Left renal pelvis (tissue), 4 donors: ENCODE measurements at places on chromosomes 6 and 20. TPM values are rescaled to one million over a fixed set of nuclear protein-coding genes. Genes with fewer than 3 reads are reported as not detected.

DNA sequence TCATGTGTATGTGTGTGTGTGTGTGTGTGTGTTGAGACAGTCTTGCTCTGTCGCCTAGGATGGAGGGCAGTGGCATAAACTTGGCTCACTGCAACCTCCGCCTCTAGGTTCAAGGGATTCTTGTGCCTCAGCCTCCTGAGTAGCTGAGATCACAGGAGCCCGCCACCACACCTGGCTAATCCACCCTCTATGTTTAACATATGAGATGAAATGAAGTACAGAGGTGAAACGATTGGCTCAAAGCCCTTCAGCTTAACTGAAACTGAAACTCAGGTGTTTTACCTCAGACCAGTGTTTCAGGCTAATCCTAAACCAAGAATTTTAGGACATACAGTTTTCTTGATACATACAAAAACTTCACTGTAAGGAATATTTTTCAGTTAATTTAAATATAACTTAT lies 167.3 kb downstream of the KCNQ5 start:
- DNase-seq = no peak

- DNase-seq = no peak
Measured at GRCh38 chr6:44462797-44463727, 75.6 kb downstream of the CDC5L start.

DNA sequence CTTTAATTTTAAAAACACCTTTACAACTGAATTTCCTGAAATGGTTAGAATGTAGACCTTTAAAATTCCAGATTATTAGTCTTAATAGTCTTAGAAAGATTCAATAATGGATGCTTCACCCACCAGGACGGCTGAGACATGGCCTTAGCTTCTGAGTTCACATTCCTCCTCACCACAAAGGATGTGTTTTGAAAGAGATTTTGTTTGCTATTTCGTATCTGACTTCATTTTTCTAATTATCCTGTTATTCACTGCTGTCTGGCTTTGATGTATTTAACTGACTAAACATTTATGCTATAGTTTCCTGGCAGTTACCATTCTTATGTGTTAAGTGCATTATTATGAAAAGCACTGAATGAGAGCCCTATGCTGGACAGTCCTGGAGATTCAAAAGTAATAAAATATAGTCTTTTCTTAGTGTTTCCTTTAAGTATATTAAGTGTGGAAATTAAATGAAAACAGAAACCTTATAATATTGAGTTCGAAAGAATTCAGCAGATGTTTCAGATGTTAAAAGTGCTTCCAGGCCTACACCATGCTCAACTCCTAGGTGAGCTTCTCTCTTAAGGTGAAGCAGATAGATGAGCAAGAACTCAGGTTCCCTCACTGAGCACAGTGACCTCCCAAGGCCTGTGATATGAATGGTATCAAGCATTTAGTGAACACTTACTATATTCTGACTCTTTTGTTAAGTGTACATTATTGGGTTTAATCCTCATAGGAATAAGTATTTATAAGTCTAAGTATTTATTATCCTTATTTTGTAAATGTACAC lies 40.3 kb downstream of the MAP3K4 start:
- no peak for DNase-seq

The KHDRBS2 gene
- 2.1 TPM for polyA plus RNA-seq

The LY6G6F gene
- polyA plus RNA-seq = 1.5 TPM

The GSTA1 gene
- 1.5 TPM for polyA plus RNA-seq

The OR2H1 gene
- polyA plus RNA-seq = not detected

GRCh38 chr6:68527691-68528090 lies 107.4 kb upstream of the ADGRB3 start:
- DNase-seq = no peak

The ZSCAN23 gene
- 16.7 TPM for polyA plus RNA-seq

- DNase-seq = no peak
Measured at GRCh38 chr6:5541751-5542432, 280.6 kb downstream of the FARS2 start.

The TTK gene
- polyA plus RNA-seq = 22.3 TPM

DNA sequence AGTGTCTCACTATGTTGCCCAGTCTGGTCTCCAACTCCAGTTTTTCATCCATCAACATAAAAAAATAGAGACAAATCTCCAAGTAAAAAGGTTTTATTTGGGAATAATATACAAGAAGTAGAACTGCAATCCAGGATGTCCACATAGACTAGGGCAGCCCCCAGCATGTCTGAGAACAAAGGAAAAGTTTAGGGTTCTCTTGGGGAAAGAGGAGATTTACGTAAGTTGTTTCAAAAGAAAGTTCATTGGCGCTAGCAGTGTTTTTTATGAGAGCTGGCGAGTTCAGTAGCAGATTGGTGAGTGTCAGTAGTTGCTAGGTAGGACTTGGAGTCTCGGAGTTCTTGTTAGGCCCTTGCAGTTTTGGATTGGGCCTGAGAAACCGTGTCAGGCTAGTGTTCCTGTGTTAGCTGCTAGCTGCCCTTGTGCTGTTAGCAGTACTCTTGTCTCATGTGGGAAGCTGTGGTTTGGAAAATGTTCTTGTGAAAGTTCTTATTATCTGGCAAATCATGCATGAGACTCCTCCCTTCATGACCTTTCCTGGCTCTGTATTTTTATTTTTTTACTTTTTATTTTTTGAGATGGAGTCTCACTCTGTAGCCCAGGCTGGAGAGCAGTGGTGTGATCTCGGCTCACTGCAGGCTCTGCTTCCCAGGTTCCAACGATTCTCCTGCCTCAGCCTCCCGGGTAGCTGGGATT lies 24.7 kb downstream of the TTLL9 start:
- DNase-seq = peak; percentile 22

The TEAD3 gene
- 37.1 TPM for polyA plus RNA-seq

The ARFGEF2 gene
- 29.2 TPM for polyA plus RNA-seq

The CDSN gene
- not detected for polyA plus RNA-seq

The FOXA2 gene
- not detected for polyA plus RNA-seq

- DNase-seq = no peak
Measured at GRCh38 chr20:43963872-43964791, 49.5 kb downstream of the TOX2 start.

The ULBP3 gene
- polyA plus RNA-seq = 8.8 TPM

The GMNN gene
- 62.8 TPM for polyA plus RNA-seq

The RIOK1 gene
- polyA plus RNA-seq = 33.6 TPM

- DNase-seq = no peak
Measured at GRCh38 chr6:153069897-153070296, 61.2 kb downstream of the RGS17 start.

GRCh38 chr20:37657924-37658804 lies 35.7 kb upstream of the CTNNBL1 start:
- DNase-seq = no peak

- DNase-seq = no peak
Measured at GRCh38 chr6:131758920-131759319, 48.1 kb upstream of the CTAGE9 start.

The DNMT3B gene
- 3.8 TPM for polyA plus RNA-seq

DNA sequence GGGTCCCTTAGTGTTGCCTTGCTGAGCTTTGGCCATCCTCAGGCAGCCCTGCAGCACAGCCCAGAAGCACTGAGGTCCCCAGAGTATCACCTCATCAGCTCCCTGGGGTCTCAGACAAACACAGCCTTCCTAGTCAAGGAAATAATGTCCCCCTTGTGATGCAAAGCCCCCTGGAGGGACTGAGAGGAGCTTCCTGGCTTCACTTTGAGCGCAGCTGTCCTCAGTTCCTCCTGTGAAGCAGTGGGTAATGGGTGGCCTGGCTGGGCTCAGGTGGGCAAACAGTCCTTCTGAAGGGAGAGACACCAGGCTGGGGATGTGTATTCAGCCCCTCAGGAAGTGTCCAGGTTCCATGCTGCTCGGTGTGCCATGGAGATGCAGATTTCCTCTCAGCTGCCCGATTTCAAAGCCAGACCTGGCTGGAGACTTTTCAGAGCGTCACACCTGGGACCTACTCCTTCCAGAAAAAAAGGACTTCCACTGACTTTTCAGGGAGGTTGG lies 79.2 kb upstream of the FOXA2 start:
- no peak for DNase-seq
